Stimulated activated CD4-positive, alpha-beta T cell treated with anti-CD3 and anti-CD28 coated beads, Interleukin-15, amount 100 ng/mL, for 48 hours (primary cell): ENCODE measurements at places on chromosomes 13 and 19.
A peak's percentile ranks its signal among the peaks of the same experiment; 100 is the strongest.

GRCh38 chr13:32889986-32890565, 126.1 kb upstream of the KL start:
- DNase-seq, result no peak

DNA sequence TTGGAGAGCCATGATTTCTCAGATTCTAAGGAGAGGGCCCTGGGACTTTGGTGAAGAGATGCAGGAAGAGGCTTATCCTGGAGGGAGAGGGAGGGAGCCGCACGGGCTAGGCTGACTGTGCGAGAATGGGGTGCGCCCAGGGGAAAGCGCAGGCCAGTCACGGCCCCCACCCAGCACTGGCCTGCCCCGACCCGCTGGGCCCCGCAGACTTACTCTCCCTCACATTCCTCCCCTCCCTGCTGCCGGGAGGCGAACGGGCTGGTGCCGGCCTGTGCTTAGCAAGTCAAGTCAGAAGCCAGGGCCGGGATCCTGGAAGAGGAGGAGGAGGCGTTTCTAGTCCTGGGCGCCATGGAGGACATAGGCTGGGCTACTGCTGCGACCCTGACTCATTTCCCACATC, 120.0 kb downstream of the CRYL1 start:
- no peak for DNase-seq

GRCh38 chr13:110424569-110425443, 117.7 kb downstream of the COL4A2 start:
- DNase-seq, result no peak

- no peak for DNase-seq
Observed at GRCh38 chr13:79392882-79393563, 13.0 kb downstream of the RBM26 start.

- DNase-seq, result no peak
Observed at GRCh38 chr19:55232986-55233385, 4.4 kb upstream of the TMEM86B start.

GRCh38 chr19:53612762-53613526, 18.9 kb upstream of the DPRX start:
- DNase-seq, result no peak

- no peak for DNase-seq
Observed at GRCh38 chr13:93227878-93228642, 1.5 kb downstream of the GPC6 start.

GRCh38 chr13:51148952-51149573, 38.0 kb upstream of the C13orf42 start:
- no peak for DNase-seq

- DNase-seq, result no peak
Observed at GRCh38 chr19:2054763-2055162, 3.7 kb upstream of the MKNK2 start.

DNA sequence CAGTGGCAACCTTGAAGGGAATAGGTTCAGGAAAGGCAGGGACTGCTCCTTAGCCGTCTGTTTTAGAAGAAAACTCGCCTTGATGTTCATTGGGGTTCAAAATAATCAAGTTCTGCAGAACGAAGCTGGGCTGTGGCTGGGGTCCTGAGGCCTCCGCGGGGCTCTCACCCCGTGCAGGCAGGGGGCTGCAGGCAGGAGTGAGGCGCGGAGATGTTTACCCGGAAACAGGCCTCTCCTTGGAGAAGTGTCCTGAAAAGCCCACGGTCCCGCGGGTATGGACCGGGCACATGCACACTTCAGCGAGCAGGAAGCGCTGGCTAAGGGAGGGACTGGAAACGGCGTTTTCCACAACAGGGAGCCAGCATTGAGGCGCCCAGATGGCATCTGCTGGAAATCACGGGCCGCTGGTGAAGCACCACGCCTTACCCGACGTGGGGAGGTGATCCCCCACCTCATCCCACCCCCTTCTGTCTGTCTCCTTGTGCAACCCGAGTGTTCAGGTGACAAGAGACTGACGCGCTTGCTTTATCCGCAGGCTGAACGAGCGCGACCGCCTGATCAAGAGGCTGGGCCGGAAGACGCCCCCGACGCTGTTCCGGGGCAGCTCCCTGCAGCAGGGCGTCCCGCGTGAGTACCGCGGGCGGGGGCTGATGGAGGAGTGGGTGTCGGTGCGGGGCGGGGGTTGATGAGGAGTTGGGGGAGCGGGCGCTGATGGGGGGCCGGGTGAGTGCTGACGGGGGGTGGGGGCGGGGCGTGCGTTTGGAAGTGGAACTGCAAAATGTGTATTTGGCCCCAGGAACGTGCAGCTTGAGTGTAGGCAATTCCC, 39.6 kb downstream of the SHISA2 start:
- peak; percentile 10 for DNase-seq

- DNase-seq, result no peak
Observed at GRCh38 chr19:39307046-39307821, 11.0 kb downstream of the IFNL1 start.

DNA sequence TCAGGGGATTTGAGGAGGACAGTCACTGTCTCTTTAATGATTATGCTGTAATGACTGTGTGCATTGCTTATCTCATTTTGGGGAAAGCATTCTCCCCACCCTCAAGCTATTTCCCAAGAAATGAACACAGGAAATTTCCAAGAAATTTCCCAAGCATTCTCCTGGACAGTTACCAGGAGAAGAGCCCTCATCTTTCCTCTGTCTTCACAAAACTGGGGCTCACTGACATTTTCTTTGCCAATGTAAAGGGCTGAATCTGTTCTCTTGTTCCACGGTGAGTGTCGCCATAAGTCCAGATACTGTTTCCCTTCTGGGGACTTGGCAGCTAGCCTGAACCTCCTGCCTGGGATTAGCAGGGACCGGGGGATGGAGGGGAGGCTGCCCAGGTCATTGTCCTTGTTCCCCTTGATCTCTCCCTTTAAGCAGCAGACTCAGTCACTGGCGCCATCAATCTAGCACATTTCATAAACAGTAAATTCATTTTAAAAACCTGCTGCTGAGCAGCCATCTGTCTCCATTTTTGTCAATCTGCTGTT, 172.8 kb downstream of the DNAJC15 start:
- no peak for DNase-seq

- DNase-seq, result no peak
Observed at GRCh38 chr19:34276614-34277013, 22.3 kb downstream of the GARRE1 start.

DNA sequence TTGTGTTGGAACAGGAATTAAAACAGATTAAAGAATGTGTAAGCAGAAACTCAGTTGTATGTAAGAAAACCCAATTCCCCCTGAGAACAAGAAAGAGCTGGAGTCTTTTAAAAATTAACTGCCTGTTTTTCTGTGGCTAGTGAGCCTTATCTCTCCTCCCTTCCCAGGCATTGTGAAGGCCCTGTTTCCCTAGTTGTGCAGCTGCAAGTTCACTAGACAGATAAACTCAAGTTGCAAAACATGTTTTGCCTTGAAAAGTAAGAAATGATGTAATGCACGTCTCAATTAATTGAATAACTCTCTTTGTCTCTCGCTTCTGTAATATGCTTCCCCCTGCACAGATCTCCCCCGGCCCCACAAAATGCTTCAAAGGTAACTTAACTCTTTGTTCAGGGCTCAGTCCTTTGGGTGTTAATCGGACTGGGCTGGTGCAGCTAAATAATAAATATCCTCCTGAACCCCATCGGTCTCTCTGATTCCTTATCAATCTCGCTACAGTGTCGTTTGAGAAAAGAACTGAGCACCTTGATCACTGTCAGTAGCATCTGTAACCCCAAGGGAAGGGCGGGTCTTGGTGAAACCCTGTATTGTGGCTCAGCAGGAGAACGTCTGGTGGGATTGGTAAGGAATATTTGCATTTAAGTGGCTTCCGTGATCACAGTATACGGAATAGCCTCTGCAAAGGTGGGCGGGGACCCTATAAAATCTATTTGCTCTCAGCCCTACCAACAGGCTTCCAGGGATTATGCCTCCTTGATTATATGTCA, 1.6 kb upstream of the ZNF556 start:
- no peak for DNase-seq

DNA sequence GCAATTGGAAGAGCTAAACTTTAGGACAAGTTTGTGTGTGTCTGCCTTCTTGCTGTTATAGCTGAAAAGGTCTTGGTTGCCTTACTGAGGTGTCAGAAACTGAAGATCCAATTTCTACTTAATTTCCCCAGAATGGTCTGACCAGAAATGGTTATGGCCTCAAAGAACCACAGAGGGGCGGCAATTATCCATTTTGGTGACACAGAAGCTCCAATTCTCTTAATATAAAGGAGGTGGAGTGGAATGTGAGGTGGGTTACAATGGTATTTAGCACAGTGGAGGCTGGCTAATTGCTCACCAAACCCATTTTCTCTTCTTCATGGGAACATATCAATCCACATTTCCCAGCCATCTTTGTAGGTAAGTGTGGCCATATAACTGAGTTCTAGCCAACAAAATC, 1157.2 kb downstream of the OLFM4 start:
- no peak for DNase-seq
